ENCODE measurements at places on chromosomes 3 and 15. TPM values are rescaled to one million over a fixed set of nuclear protein-coding genes. Genes with fewer than 3 reads are reported as not detected.

DNA sequence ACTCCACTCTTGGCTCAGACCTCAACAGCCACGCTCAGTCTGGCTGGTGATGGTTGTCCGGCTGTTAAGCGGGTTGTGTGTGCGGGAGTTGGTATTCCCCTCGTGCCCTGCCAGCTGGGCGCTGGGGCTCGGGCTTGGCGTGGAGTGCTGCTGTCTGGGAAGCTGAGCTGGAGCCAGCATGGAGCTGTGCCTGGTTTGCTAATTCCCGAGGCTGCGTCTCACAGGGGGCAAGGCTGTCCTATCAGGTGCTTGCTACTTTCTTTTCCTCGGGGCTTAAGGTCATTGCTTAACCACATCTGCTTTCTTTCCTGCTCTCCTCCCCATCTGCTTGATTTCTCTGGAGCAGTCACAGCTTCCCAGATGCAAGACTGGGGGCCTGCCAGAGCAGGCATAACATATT, 29.9 kb downstream of the PDIA5 start:
- H3K36me3 ChIP-seq = peaks cover 13% of the 10 kb centered on the region
- H3K27ac ChIP-seq = no peak overlapping the region
- H3K4me3 ChIP-seq = no peak overlapping the region
- H3K4me1 ChIP-seq = peaks cover 4% of the 10 kb centered on the region
- DNase-seq = no peak

DNA sequence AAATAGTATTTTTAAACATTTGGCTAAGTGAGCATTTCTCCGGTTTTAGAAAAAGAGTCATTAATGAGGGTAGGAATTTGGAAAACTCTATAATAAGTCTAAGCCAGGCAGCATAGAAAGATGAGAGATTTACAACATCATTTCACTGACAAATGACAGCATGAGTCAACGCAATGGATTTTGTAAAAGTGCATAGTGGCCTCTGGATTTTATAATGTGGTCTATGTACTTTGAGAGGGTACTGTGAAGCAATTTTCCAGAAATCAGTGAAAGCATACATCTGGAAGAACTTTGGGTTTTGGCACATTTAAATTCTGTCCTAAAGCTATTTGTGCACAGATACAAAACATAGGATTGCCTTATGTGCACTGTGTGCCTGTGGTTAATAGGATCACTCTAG, 130.8 kb upstream of the CCNL1 start:
- no peak for DNase-seq
- no peaks in the 10 kb centered on the region for H3K36me3 ChIP-seq
- no peaks in the 10 kb centered on the region for H3K4me1 ChIP-seq

- no peaks in the 10 kb centered on the region for H3K27me3 ChIP-seq
- no peak overlapping the region for H3K27ac ChIP-seq
- no peak for DNase-seq
- peaks cover 77% of the 10 kb centered on the region for H3K36me3 ChIP-seq
- H3K4me1 ChIP-seq = peaks cover 49% of the 10 kb centered on the region
- H3K4me3 ChIP-seq = no peak overlapping the region
These were observed 82.1 kb upstream of the DCLK3 start for GRCh38 chr3:36846406-36846805.

GRCh38 chr3:154536751-154537150, 106.8 kb upstream of the GPR149 start:
- no peak overlapping the region for H3K27ac ChIP-seq
- DNase-seq = no peak
- H3K4me1 ChIP-seq = no peaks in the 10 kb centered on the region
- no peaks in the 10 kb centered on the region for H3K27me3 ChIP-seq

DNA sequence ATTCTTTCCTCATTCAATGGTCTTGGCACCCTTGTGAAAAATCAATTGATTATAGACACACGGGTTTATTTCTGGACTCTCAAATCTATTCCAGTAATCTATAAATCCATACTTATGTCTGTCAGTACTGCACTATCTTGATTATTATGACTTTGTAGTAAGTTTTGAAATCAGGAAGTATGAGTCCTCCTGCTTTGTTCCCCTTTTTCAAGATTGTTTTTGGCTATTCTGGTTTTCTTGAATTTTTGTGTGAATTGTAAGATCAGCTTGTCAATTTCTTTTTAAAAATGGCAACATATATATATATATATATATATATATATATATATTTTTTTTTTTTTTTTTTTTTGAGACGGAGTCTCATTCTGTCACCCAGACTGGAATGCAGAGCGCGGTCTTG, 32.3 kb upstream of the CFAP20DC start:
- H3K4me3 ChIP-seq = no peak overlapping the region
- no peak for DNase-seq
- no peaks in the 10 kb centered on the region for H3K36me3 ChIP-seq
- H3K4me1 ChIP-seq = no peaks in the 10 kb centered on the region

DNA sequence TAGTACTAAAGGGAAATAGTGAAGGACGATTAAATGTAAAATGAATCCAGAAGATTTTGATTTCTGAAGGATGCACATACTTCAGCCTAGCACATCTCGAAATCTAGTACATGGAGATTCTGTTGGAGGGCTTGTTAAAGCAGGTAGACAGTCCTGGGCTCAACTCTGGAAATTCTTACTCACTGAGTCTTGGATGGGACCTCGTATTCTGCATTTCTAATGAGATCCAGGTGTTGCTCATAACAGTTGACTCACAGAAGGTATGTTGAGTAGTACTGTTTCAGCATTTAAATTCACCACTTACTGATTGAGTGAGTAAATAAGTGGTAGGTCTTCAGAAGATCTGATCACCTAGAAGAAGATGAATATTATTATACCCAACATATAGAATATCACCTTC, 623.4 kb upstream of the SGO1 start:
- H3K27ac ChIP-seq = no peak overlapping the region
- H3K4me3 ChIP-seq = no peak overlapping the region
- no peaks in the 10 kb centered on the region for H3K27me3 ChIP-seq
- DNase-seq = no peak

- DNase-seq = no peak
- no peaks in the 10 kb centered on the region for H3K27me3 ChIP-seq
- H3K4me1 ChIP-seq = no peaks in the 10 kb centered on the region
- no peak overlapping the region for H3K4me3 ChIP-seq
These were observed 337.5 kb downstream of the NTRK3 start for GRCh38 chr15:87919064-87919463.

- no peak overlapping the region for H3K27ac ChIP-seq
- no peaks in the 10 kb centered on the region for H3K27me3 ChIP-seq
- DNase-seq = no peak
- H3K4me3 ChIP-seq = no peak overlapping the region
- H3K36me3 ChIP-seq = peaks cover 30% of the 10 kb centered on the region
- no peaks in the 10 kb centered on the region for H3K4me1 ChIP-seq
These were observed 52.0 kb downstream of the VPS8 start for GRCh38 chr3:184864000-184864399.

DNA sequence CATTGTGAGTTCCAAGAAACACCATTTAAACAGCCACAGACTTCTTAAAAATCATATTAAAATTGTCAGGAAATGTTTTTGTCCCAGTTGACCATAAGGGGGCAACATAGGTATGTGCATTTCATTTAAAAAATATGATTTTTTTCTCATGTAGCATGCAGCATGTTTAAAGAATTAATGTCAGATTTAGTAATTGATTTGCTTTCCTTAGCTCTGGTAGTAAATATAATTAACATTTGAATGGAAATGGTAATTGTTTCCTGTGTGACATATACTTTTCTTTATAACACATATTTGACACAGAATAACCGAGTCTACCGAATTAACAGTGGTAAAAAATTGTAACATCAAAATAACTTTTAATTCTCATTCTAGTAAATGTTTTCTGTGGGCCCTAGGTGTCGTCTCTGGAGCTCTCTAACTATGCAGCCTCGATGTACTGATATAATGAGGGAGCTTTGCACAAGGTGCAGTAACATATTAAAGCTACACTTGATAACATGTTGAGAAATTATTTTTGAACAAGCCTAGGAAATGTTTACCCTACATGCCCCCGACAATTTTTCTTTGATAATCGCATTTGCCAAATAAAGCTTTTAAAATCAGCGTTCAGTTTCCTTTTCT, 34.9 kb downstream of the NXPE3 start:
- H3K4me1 ChIP-seq = peaks cover 40% of the 10 kb centered on the region
- no peak overlapping the region for H3K4me3 ChIP-seq
- H3K27me3 ChIP-seq = no peaks in the 10 kb centered on the region
- peaks cover 21% of the 10 kb centered on the region for H3K36me3 ChIP-seq

- DNase-seq = no peak
- H3K27me3 ChIP-seq = peaks cover 76% of the 10 kb centered on the region
- H3K4me1 ChIP-seq = peaks cover 5% of the 10 kb centered on the region
These were observed 3.1 kb downstream of the HRH1 start for GRCh38 chr3:11157421-11157820.

GRCh38 chr15:59372352-59373211, at the start of gene MYO1E:
MYO1E (minus strand) TSS chr15:59372871; CDS start chr15:59372500, 371 bp downstream.
- peak within 1 kb of the TSS; percentile 95 for H3K4me3 ChIP-seq
- H3K27me3 ChIP-seq = peaks cover 52% of the 10 kb centered on the region
- peaks cover 45% of the 10 kb centered on the region for H3K4me1 ChIP-seq

DNA sequence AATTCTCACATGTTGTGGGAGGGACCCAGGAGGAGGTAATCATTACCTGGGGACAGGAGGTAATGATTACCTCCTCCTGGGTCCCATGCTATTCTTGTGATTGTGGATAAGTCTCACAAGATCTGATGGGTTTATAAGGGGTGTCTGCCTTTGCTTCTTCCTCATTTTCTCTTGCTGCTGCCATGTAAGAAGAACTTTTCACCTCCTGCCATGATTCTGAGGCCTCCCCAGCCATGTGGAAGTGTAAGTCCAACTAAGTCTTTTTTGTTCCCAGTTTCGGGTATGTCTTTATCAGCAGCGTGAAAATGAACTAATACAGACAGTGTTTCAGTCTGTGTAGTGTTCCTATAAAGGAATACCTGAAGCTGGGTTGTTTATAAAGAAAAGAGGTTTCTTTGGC, 13.1 kb upstream of the KCTD6 start:
- no peaks in the 10 kb centered on the region for H3K36me3 ChIP-seq
- H3K4me3 ChIP-seq = no peak overlapping the region
- peaks cover 11% of the 10 kb centered on the region for H3K4me1 ChIP-seq
- peaks cover 29% of the 10 kb centered on the region for H3K27me3 ChIP-seq

GRCh38 chr3:49030321-49030720, 1.1 kb upstream of the IMPDH2 start:
- no peaks in the 10 kb centered on the region for H3K27me3 ChIP-seq
- no peak for DNase-seq
- no peak overlapping the region for H3K27ac ChIP-seq
- H3K36me3 ChIP-seq = peaks cover 23% of the 10 kb centered on the region
- H3K4me1 ChIP-seq = peaks cover 32% of the 10 kb centered on the region

DNA sequence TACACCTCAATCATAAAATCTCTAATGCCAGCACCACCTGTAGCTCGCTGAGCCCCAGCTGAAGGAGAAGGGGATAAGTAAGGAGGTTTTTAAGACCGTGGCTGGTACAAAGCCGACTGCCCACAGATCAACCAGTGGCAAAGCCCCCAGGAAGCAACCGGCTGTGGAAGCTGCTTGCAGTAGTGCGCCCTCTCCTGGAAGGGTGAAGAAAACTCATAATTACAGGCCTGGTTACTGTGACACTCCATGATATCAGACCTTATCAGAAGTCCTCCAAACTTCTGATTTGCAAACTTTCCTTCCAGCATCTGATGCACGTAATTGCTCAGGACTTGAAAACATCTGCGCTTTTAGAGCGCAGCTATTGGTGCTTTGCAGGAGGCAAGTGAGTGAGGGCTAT, 63.1 kb upstream of the MCTP2 start:
- peaks cover 8% of the 10 kb centered on the region for H3K4me1 ChIP-seq
- H3K36me3 ChIP-seq = peaks cover 2% of the 10 kb centered on the region
- DNase-seq = no peak
- H3K27ac ChIP-seq = no peak overlapping the region

IL5RA gene
- 0.64 TPM for total RNA-seq

CYP1A1 gene
- total RNA-seq = 12.0 TPM

MKRN3 gene
- 2.9 TPM for total RNA-seq

All from activated naive CD8-positive, alpha-beta T cell treated with anti-CD3 and anti-CD28 coated beads, Interleukin-2, amount 10 ng/mL, durations not matched to agents 7 days and 5 days (primary cell).